Esophagus squamous epithelium (tissue), 5 donors: ENCODE measurements at places on chromosomes 16 and 17.

GRCh38 chr17:14813649-14814370 lies 451.3 kb downstream of the PMP22 start:
- no peak for DNase-seq

DNA sequence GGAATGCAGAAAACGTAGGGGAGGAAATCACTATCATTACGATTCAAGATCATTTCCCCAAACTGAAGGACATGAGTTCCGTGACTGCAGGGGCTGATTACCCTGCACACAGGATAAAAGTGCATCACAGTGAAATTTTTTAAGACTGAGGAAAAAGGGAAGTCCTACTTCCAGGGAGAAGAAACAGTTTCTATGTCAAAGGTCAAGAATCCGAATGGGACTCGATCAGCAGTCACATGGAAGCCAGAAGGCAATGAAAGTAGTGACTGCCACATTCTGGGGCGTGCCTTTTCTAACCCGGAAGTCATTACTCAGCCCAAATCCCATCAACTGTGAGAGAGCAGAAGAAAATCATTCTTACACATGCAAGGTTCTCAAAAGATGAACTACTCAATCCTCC lies 12.1 kb downstream of the ZZEF1 start:
- no peak for DNase-seq

- DNase-seq: no peak
Measured at GRCh38 chr16:82651921-82652601, 25.3 kb downstream of the CDH13 start.

DNA sequence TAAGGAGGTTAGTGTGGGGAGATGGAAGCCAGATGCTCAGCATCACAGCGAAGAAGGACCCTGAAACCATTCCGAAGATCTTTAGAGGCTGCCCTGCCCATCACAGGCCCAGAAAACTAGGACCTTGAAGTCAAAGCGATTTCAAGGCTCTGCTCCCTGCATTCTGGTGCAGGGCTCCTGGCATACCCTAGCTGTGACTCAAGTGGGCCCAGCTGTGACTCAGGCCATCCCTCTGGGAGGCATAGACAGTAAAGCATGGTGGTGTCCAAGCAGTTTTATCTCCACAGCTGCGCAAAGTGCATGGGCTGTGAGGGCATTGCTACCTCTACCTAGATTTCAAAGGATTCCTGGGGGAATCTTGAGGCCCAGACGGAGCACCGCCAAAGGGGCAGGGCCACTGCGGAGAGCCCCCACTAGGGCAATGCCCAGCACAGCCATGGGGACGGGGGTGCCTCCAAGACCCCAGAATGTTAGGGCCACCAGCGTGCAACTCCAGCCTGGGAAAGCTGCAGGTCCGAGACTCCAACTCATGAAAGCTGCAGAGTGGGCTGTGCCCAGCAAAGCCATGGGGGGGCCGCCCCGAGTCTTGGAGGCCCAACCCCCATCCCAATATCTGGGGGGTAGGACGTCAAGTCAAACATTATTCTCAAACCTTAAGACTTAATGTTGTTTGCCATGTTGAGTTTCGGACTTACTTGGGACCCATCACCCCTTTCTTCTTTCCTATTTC lies 11.7 kb upstream of the ZNF594 start:
- DNase-seq: no peak

DNA sequence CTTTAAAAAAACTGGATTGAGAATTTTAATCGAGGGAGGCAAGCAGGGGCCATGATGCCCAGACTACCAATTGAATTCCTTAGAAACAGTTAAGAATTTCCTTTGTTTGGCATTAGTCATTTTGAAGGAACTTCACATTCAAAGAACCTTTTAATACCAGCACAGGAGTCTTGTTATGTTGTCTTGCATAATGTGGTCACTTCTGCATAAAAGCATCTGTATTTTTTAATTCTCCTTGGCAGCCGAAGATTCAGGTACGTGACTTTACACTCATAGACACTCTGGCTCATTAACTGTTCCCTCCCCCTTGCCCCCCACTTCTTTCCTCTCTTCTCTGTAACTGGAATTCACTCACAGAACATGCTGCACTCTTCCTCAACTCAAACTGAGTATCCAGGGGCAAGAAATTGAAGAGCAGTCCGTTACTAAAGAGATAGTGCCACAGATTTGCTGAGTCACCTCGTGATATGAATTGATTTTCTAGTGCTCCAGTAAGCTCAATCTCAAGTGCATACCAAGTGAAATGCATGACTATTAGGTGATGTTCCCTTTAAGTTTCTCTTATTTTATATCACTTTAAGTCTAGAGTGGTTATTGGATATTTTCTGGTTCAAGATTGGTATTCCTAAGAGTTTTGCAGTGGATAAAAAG lies 572.2 kb upstream of the SOX9 start:
- DNase-seq: no peak

DNA sequence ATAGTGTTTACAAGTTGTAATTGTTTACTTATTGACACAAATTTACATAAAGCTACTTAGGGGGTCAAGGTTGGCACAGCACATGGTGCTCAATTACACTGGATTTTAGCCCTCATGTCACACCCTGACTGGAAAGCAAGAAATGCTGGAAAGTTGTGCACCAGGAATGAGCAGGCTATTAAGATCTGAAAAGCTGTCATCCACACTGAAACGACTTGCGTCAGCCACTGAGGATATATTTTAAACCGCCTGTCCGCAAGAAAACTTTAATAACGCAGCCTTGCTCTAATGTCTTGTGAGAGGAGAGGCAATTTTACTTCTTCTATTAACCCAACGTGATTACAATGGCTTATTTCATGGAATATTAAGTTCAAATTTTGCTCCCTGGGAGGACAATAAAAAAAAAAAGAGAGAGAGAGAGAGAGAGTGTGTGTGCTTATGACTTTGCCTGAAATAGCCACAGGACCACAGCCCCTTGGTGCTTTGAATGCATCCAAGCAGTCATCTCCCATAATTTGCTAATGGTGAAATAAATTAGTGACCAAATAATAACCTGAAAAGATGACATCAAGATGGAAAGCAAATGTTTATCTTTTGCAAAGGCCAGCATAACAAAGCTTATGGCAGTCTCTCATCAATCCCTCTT lies 425.4 kb upstream of the PSMD7 start:
- DNase-seq: no peak

GRCh38 chr17:6186998-6187397 lies 116.8 kb downstream of the WSCD1 start:
- no peak for DNase-seq

DNA sequence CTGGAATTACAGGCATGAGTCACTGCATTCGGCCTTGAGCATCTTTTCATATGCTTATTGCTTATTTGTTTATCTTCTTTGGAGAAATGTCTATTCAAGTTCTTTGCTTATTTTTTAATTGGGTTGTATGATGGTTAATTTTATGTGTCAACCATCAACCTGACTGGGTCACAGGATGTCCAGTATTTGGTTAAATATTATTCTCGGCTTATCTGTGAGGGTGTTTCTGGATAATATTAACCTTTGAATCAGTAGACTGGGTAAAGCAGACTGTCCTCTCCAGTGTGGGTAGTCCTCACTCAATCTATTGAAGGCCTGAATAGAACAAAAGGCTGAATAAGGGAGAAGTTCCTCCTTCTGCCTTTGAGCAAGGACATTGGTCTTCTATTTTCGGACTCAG lies 142.0 kb downstream of the SSH2 start:
- DNase-seq: no peak

DNA sequence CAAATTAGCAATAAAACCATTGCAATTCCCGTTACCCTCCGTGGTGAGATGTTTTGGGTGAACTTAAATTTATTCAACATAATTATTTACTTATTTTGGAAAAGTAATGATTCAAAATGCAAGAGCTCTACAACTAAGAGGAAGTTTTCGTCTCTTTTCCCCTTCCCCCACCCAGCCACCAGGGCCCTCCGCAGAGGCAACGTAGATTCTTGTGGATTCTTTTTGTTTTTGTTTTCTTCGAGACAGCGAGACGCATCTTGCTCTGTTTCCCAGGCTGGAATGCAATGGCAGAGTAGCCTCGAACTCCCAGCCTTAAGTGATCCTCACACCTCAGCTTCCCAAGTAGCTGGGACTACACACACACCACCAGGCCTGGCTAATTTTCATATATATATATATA lies 19.2 kb downstream of the CCDC40 start:
- no peak for DNase-seq

GRCh38 chr17:57523926-57524632 lies 221.0 kb downstream of the CCDC182 start:
- DNase-seq: no peak

GRCh38 chr16:65054457-65054856 lies 67.4 kb downstream of the CDH11 start:
- no peak for DNase-seq

GRCh38 chr17:5045496-5045895 lies 10.3 kb upstream of the SLC52A1 start:
- DNase-seq: no peak

DNA sequence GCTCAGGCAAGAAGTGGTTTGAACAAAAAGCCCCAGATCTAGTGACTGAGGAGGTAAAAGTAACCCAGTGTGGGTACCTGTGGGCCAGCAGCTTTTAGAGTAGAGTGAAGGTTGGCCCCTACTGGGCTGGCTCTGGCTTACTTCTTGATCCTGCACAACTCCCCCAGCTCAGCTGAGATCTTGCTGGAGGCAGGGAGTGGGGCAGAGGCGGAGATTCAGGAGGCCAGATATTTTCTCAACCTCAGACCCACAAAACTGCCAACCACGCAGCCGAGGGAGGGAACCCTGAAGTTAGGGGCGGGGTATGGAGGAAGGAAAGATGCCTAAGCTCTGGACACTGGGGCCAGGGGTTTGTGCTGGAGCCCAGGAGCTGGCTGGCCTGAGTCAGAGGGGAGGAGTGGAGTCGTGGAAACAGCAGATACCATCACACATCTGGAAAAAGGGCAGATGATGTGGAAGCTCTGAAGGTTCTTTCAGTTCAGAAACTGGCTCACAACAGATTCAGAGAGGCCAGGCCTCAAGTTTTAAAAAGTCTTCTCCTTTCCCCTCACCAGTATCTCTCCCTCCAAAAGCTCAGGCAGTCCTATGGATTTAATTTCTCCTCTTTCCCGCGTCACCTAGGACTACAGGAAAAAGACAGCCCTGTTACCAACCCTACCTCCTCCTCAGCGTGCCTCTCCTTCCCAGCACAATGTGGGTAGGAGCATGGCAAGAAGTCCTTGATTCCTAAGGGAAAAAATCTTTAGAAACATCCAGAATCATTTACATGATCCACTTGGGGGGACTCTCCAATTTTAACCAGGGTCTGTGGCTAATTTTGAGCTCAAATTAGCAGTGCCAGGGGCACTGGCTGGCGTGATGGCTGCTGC lies 48.1 kb downstream of the MYO18A start:
- DNase-seq: no peak

- DNase-seq: no peak
Measured at GRCh38 chr16:67865318-67865717, 7.5 kb upstream of the EDC4 start.

- no peak for DNase-seq
Measured at GRCh38 chr17:65489413-65490155, 71.9 kb downstream of the AXIN2 start.

- DNase-seq: no peak
Measured at GRCh38 chr16:68444056-68444657, 4.2 kb downstream of the SMPD3 start.

DNA sequence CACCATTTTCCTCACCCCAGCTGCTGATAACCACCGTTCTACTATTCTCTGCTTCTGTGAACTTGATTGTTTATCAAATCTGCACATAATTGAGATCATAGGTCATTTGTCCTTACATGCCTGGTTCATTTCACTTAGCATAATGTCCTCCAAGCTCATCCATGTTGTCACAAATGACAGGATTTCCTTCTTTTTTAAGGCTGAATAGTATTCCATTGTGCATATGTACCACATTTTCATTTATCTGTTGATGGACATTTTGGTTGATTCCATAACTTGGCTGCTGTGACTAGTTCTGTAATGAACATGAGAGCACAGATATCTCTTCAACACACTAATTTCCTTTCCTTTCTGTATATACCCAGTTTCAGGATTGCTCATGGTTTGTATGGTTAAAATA lies 225.3 kb upstream of the TBX2 start:
- no peak for DNase-seq

GRCh38 chr16:65202461-65202860 lies 80.6 kb upstream of the CDH11 start:
- DNase-seq: no peak

- no peak for DNase-seq
Measured at GRCh38 chr17:61426482-61427304, 25.5 kb upstream of the TBX4 start.

DNA sequence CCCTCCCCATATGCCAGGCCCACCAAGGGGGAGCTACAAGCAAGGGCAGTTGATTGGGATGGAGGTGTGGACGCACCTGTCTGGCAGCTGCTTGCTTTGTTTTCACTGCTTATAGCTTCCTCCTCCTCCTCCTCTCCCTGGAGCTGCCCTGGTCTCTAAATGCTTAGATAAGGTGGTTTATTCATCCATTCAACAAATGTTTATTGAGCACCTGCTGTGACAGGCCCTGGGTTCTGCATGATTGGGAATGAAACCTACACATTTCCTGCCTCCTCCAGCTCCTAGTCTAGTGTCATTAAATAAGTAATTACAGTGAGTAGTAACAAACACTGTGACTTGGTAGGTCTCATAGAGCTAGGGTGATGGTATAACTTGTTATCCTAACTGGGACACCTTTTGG lies 17.4 kb upstream of the MAP3K14 start:
- DNase-seq: no peak

DNA sequence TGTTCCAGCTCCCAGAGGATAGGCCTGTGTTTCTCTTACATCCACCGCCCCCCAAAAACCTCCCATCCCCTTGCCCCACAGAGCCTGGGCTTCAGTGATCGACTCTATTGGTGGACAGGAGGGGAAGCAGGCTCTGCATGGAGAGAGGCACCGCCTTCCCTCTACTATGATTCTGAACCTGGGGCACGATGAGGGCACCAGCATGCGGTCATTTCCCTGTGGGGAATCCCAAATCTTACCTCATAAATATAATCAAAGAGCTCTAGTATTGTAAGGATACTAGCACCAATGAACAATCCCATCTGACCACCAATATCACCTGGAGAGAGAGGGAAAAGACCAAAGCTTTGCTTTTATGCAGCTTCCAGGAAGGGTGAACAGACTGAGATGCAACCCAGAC lies 25.7 kb downstream of the SPACA3 start:
- no peak for DNase-seq
